AG04450 (cell line): ENCODE measurements at places on chromosomes 16 and 17. TPM values are rescaled to one million over a fixed set of nuclear protein-coding genes. Genes with fewer than 3 reads are reported as not detected.

DNA sequence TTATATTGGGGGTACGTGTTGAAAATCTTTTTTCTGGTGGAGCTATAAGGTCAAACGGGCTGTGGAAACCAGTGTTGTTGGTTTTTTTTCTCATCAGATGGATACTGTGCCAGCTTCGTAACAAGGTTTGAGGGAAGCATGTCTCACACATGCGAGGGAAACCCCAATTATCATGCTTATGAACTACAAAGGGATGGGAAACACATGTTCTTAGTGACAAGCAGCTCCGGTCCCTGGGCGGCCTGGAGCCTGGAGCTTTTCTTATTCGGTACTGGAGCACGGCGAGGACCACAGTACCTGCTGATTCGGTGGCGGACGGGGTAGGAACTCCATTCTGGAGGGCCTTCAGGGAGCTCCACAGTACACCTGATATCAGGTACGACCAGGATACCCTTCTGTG, 12.5 kb downstream of the SLC43A2 start:
- no peak for DNase-seq

The NME3 gene
- polyA plus RNA-seq: 15.6 and 25.5 TPM in 2 replicates

DNA sequence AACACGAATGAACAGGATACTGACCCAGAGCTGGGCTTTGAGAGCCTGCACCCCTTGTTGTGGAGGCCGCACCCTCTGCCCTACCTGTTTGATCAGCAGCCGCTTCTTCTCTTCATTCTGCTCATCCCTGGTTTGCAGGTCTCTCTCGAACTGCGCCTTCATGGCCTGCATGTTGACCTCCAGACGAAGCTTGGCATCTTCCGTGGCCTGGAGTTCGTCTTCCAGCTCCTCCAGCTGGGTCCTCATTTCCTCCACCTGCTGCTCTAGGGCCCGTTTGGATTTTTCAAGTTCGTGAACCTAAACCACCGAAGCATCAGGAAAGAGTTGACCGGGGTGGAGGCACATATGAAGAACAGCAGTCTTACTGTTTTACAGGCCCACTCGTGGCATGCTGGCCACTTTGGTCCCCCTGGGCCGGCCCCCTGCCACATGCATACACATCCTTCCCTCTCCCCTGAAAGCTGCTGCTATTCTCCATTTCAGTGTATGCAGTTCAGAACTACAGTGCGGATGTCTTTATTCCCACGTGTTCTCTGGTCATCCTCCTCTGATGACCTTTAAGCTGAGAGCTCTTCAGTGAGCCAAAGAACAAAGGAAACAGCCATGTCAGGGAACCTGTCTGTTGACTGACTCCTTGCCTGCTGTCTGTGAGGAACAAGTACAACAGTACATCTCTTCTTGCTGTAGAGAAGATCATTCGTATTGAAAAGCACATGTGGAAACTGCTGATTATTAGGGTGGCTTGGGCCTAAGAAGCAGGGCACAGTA, 54.8 kb downstream of the NDEL1 start:
- DNase-seq: no peak

DNA sequence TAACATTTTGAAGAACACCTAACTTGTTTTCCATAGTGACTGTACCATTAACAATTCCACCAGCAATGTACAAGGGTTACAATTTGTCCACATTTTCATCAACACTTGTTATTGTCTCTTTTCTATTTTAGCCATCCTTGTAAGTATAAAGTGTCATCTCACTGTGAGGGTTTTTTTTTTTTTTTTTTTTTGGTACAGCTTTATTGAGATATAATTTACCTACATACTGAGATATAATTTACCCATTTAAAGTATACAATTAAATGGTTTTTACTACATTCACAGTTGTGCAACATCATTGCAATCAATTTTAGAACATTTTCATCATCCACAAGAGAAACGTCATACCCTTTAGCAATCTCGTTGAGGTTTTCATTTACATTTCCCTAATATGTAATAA, 17.9 kb upstream of the TMIGD1 start:
- no peak for DNase-seq

DNA sequence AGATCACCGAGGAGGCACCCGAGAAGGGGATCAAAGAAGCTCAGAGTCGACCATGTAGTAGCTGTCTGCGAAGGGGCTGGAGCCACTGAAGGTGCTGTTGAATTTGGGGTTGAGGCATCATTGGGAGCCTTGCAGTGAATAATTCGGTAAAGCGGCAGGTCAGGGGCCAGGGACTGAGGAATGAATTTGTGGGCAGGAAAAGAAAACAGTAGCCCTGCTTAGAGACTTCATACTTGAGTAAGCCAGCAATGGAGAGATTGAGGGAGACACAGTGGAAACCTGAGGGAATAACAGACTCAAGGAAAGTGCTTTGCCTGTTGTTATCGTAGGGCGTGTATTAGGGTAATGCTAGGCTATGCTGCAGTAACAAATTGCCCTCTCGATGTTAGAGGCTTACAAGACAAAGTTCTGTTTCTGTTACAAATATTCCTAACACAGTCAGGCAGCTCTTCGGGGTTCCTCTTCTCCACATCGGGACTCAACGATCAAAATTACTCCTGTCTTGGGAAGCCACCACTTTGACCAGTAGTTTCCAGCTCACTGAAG, 13.4 kb upstream of the HERPUD1 start:
- DNase-seq: no peak

DNA sequence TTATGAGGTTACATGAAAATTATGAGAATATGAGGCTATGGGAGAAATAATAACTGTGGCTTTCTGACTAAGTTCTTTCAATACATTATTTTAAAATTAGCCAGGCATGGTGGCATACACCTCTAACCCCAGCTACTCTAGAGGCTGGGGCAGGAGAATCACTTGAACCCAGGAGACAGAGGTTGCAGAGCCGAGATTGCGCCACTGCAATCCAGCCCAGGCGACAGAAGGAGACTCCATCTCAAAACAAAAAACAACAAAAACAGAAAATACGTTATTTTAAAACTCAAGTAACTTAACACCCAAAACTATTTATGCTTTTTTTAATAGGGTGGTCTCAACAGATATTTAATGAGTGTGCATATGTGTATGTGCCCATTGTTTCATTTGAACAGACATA, 2.4 kb upstream of the RFFL start:
- DNase-seq: no peak

- DNase-seq: no peak
Measured at GRCh38 chr16:54651440-54652195, 279.0 kb upstream of the IRX5 start.

The REXO5 gene
- polyA plus RNA-seq: 2.4 and 2.6 TPM in 2 replicates

DNA sequence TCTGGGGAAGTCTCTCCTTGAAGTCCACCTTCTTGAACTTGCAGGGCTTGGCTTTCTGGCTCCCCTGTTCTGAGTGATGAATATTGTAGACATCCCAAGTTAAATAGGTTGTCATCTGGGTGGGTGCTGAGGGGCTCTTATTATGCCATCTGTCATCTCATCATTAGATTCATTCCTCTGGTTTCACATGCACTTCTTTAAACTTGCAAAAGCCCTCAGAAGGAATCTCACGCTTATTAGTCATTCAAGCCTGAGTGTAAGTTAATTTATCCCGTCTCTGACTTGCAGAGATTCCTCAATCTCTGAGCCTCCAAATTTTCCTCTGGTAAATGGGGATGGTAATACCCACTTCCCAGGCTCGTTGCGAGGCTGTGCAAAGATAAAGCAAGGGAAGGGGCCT, 5.7 kb downstream of the MGAT5B start:
- DNase-seq: no peak

DNA sequence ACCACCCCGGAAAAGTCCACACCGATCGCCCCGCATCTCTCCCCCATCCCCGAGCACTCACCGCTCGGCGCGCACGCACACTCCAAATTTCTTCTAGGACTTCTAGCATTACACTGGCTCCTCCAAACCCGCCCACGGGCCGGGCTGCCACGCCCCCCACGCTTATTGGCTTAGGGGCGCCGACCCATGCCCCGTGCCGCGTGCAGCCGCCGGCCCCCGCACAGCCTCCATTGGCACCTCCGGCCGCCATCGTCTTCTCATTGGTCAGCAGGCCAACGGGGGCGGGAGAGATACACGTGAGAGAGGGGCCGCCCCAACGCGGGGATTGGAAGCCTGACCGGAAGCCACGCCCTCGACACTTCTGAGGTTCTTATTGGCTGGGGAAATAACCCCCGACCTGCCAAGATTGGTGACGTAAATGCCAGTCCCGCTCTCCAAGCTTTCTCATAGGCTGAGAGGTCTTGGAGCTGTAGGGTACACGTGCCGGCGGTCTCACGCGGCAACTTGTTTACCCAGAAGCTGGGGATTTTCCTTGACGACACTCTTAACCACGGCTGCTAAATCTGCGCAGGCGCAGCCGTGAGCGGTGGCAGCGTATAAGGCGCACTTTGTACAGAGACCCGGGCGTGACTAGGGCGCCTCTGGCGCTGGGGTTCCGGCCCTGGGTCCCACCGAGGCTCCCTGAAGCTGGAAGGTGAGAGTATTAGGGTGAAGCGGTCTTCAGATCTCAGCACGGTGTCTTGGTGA, 4.2 kb upstream of the PER1 start:
- peak; percentile 100 for DNase-seq

DNA sequence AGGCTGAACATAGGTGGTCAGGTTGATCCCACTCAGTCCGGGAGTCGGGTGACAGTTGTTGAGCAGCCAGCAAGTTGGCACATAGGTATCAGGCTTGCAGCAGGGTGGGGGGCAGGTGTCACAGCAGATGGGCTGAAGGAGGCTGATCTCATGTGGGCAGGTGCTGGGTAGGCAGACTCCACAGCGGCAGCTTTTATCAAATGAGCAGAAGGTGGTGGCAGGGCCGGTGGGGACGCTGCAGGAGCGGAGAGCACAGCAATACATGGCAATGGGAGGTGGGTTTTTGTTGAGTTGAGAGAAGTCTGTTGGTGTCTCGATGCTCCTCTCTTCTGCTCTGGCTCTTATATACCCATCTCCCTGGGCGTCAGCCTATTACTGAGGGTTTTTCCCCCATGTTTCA, at the start of gene KRTAP3-1:
TSS of gene KRTAP3-1 (minus strand) at position 318 of the 400 bp plus-strand sequence. CDS start at position 264, 54 bp downstream.
- DNase-seq: no peak
